ENCODE measurements at places on chromosomes 7 and 10.

DNA sequence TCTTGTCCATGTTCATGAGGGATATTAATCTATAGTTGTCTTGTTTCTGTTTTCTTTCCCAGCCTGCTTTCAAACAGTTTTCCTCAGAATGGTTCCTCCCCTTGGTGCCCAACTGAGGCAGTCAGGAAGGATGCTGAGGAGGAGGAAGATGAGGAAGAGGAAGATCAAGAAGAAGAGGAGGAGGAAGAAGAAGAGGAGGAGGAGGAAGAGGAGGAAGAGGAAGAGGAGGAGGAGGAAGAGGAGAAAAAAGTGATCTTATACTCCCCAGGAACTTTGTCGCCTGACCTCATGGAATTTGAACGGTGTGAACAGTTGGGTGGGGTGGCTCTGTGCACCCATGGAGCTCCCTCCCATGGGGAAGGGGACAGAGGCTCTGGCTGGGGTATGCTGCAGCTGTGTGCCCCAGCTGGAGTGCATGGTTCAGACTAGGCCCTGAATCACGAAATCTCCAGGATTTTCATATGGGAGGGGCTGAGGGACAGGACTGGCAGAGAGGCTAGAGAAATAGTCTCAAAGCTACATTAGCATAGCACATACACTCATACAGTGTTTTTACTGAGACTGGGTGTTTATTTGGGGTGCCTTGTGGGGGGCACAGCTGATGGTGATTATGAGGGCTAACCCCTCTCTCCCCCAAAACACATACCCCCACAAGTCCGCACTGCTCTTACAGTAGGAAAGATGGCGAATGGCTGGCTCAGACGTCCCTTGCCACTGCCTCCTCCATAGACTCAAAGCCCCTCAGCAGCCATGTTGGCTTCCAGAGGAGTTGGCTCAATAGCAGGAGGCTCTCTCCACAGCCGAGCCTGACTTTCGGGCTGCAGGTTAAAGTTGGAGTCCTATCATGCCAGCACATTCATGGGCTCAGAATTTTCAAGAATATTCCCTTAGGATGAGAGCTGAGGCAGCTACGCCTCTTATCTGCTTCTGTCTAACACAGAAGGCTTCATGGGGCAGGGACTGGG lies 11.9 kb downstream of the STRA8 start:
- DNase-seq, result no peak

GRCh38 chr10:122850705-122851640 lies 5.3 kb upstream of the CUZD1 start:
- DNase-seq, result no peak

DNA sequence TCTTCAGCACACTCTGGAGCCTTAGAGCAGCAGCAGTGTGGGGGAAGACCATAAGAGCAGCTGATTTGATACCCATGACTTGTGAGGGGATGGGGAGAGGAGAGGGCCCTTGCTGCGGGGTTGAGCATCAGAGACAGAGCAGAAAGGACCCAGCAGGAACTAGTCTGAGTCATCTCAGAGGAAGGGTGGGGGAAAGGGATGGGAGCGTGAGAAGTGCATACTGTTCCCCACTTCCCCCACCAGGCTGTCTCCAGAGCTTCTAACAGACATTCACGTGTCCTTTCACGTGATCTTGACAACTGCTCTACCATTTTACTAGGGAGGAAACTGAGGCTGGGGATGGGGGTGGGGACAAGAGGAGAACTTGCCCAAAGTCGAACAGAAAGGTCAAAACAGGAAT lies 38.7 kb downstream of the FAM241B start:
- no peak for DNase-seq

GRCh38 chr10:64430690-64431323 lies 909.6 kb downstream of the REEP3 start:
- DNase-seq, result no peak

DNA sequence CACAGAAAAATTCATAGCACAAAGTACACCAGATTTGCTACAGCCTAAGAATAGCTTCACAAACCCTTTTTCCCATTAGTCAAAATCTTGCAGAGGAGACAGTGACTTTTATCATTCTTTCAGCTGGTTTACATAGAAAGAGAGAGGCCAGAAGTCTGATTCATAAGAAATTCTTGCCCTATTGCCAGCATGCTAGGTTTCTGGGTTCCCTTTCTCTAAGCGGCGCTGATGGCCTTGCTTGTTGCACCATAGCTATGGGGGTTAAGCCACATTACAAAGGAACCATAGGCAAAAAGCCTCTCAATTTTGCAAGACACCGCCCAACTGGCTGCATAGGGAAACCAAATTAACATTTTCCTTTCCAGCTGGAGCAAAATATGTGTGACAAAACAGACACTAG lies 87.4 kb downstream of the ZNF467 start:
- no peak for DNase-seq

Measured in activated naive CD8-positive, alpha-beta T cell treated with anti-CD3 and anti-CD28 coated beads, Interleukin-2, amount 50 U/mL, for 24 hours (primary cell).